ENCODE measurements at places on chromosomes 2 and 18.
A peak's percentile ranks its signal among the peaks of the same experiment; 100 is the strongest.

GRCh38 chr18:9665314-9665713 is 42.8 kb upstream of the RAB31 start:
- DNase-seq = no peak

- DNase-seq = no peak
Measured at GRCh38 chr2:26989156-26989555, 18.7 kb downstream of the MAPRE3 start.

DNA sequence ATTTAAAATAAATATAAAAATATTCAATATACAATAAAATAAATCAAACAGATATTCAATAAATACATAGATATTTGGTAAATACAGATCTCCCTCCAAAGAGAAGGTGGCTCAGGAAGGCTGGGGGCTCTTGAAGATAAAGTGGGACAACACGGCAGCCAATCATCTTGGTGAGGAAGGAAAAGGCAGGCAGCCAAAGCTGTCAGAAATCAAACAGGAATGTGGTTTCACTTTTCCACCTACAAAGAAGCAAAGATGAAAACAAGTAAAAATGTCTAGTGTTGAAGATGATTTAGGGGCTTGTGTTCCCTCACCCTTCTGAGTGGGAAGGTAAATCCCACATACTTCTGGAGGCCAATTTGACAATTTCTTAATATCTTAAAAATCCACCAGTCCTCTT is 85.7 kb downstream of the B3GNT2 start:
- DNase-seq = no peak

DNA sequence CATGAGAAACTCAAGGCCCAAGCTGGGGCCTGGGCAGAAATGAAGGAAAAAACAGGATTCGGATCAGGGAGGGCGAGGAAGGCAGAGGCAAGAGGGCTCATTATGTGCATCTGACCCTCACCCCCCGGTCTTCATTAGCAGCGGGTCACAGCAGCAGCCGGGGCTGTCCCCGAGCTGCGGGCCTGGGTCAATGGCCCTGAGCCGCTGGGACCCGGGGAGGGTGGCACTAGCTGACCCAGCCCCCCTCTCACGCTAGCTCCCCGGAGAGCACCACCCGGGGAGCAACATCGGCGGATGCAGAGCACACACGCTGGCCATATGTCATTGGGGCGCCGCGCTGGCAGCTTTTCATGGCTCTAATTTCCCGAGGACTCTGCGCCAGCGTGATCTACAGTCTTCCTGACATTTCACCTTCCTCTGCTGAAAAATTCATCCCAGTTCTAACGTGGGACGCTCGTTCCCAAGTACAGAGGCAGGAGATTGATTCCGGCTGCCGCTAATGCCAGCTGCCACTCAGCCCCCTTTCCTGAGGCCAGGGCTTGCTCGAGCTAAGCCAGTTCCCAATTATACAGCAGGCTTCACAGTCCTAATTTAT is 63.7 kb downstream of the EIPR1 start:
- DNase-seq = no peak

- DNase-seq = peak; percentile 66
Measured at GRCh38 chr18:10560452-10561045, 34.7 kb downstream of the NAPG start.

All from psoas muscle (tissue), 8 donors.